ENCODE measurements at places on chromosomes 2 and 18. TPM values are rescaled to one million over a fixed set of nuclear protein-coding genes. Genes with fewer than 3 reads are reported as not detected.

- H3K27me3 ChIP-seq = no peaks in the 10 kb centered on the region
- no peak for DNase-seq
- no peak overlapping the region for H3K4me3 ChIP-seq
- no peaks in the 10 kb centered on the region for H3K4me1 ChIP-seq
Observed at GRCh38 chr2:226813148-226813701, 13.6 kb upstream of the IRS1 start.

PRKCE gene
- total RNA-seq = 7.2 TPM

TAF4B gene
- total RNA-seq = 37.3 TPM

TRABD2A gene
- not detected for total RNA-seq

TPGS2 gene
- total RNA-seq = 128 TPM

DNA sequence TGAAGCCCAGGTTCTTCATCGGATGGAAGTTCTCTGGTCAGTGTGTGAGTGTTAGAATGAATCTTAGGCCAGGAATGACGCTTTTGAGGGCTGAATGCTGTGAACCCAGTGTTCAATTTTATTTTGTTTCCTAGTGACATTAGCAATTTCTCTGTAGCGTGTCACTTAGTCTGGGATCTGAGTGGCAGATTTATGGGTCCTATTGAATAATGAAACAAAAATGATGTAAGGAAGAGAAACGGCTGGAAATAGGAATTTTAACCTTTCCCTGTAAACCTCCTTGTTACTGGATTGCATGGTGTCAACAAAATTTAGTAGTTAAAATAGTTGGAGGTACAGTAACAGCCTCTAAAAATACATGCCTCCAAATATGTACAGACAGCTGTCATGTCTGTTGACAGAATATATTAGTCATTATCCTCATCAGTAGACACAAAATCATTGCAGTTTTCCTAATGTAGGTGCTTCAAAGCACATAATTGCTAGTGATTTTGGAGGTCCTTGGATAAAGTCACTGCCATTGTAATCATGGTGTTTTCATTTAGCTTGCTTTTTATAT lies 223.8 kb upstream of the SPRED2 start:
- no peaks in the 10 kb centered on the region for H3K4me1 ChIP-seq
- H3K27ac ChIP-seq = no peak overlapping the region
- no peak overlapping the region for H3K4me3 ChIP-seq
- no peaks in the 10 kb centered on the region for H3K27me3 ChIP-seq
- H3K36me3 ChIP-seq = no peaks in the 10 kb centered on the region

GRCh38 chr2:49794396-49794795 lies 640.1 kb upstream of the FSHR start:
- H3K27ac ChIP-seq = no peak overlapping the region
- no peak overlapping the region for H3K4me3 ChIP-seq
- no peaks in the 10 kb centered on the region for H3K27me3 ChIP-seq
- no peaks in the 10 kb centered on the region for H3K4me1 ChIP-seq

C1GALT1C1L gene
- total RNA-seq = 0.91 TPM

CCDC85A gene
- 1.5 TPM for total RNA-seq

RAB17 gene
- 12.6 TPM for total RNA-seq

GRCh38 chr2:175030380-175031271 lies 25.4 kb upstream of the CHN1 start:
- no peaks in the 10 kb centered on the region for H3K4me1 ChIP-seq
- no peak overlapping the region for H3K4me3 ChIP-seq
- no peaks in the 10 kb centered on the region for H3K27me3 ChIP-seq
- no peak overlapping the region for H3K27ac ChIP-seq
- DNase-seq = no peak

CPLX4 gene
- not detected for total RNA-seq

DNA sequence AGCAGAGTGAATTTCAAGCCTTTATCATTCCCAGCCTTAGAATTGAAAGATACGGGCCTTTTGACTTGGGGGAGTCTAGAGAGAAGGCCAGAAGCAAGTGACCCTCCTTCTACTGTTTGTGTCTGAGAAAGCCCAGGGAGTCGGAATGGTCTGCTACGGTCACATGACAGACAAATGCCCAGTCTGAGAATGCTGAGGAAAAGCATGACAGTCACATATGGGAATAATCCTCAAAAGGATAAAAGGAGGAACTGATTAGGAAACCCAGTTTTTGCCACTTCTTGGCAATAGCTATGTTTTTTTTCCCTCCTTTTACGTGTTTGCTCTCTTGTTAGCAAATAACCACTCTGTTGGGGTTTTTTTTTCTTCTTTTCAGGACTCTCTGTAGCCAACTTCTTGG lies 38.1 kb upstream of the HNRNPA3 start:
- no peaks in the 10 kb centered on the region for H3K36me3 ChIP-seq
- no peak overlapping the region for H3K27ac ChIP-seq
- H3K4me3 ChIP-seq = no peak overlapping the region
- H3K4me1 ChIP-seq = no peaks in the 10 kb centered on the region
- no peaks in the 10 kb centered on the region for H3K27me3 ChIP-seq

HJURP gene
- 4.2 TPM for total RNA-seq

WDR35 gene
- total RNA-seq = 10.1 TPM

All from prostate gland (tissue), 2 donors.